Type B pancreatic cell (in vitro differentiated cells): ENCODE measurements at places on chromosomes 6 and 20. TPM values are rescaled to one million over a fixed set of nuclear protein-coding genes. Genes with fewer than 3 reads are reported as not detected.

- DNase-seq, result no peak
Measured at GRCh38 chr6:12886961-12887775, 170.6 kb downstream of the PHACTR1 start.

DNA sequence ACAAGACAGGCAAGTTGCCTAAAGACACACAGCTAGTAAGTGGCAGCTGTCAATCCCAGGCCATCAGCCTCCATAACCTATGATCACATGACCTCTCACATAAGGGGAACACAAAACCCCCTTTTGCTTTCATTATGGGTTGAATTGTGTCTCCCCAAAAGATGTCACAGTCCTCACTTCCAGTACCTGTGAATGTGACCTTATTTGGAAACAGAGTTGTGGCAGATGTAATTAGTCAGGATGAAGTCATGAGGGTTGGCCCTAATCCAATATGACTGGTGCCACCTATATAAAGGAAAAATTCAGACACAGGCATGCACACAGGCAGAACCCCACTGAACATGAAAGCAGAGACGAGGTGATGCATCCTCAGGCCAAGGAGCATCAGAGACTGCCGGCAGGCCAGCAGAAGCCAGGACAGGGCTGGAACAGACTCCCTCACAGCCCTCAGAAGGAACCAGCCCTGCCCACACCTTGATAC lies 33.6 kb downstream of the GFOD1 start:
- no peak for DNase-seq

- no peak for DNase-seq
Measured at GRCh38 chr6:73964241-73964854, 268.3 kb downstream of the CD109 start.

DNA sequence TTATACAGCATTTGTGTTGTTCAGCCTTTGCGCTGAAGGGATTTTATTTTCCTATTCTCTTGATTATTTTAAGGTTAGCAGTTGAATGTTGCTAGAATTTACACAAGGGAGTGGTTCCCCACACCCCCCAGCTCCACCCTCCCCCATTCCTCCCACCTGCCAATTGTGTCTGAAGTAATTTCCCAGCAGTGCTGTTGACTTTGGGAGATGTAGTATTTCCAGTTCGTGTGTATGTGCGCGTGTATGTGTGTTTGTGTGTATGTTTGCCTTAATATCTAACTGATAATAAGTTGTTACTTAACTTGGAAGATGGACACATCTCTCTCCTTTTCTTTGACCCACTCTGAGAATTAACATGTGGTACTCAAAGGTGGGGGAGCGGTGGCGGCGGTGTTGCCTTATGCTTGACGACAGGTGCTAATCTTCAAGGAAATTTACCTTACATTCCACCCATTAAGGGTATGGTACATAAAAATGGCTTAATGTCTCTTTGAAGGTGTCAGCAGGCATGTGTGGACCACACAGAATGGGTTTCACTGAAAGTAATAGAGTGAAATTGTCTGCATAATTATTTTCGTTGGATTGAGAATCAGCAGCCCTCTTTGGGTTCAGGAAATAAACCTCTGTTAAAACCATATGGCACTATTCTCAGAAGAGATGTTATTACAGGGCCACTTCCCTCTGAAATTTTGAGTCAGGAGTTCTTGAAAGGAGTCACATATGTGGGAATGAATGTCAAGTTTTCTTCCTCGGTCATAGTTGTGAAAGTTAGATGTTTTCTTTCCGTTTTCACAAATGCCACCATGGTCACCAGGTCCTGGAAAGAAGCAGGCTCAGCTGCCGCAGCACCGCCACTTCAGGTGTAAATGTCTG lies 95.6 kb upstream of the SUPT3H start:
- no peak for DNase-seq

DNA sequence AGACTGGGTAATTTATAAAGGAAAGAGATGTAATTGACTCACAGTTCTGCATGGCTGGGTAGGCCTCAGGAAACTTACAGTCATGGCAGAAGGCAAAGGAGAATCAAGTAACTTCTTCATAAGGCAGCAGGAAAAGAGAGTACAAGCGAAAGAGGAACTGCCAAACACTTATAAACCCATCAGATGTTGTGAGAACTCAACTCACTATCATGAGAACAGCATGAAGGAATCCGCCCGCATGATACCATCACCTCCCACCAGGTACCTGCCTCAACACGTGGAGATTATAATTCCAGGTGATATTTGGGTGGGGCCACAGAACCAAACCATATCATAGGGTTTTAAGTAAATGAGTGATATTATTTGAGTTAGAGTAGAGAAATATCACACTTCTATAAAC lies 189.3 kb downstream of the TSHZ2 start:
- no peak for DNase-seq

DNA sequence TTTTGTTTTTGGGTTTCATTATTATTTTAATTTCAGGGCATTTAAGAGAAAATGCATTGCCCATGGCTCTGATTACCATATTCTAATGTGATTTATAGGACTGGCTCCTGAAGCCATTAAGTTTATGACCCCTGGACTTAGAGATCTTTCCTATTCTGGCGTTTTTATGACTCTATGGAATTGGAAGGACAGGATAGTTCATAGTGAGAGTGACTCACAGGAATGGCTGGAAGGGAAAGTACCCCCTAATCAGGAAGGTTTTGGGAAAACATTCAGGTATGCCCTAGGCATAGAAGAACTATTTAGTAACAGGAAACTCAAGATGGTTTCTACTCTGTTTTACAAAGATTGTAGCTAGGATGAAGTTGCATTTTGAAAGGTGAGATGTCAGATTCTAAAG lies 108.6 kb upstream of the SLC2A12 start:
- no peak for DNase-seq

DNA sequence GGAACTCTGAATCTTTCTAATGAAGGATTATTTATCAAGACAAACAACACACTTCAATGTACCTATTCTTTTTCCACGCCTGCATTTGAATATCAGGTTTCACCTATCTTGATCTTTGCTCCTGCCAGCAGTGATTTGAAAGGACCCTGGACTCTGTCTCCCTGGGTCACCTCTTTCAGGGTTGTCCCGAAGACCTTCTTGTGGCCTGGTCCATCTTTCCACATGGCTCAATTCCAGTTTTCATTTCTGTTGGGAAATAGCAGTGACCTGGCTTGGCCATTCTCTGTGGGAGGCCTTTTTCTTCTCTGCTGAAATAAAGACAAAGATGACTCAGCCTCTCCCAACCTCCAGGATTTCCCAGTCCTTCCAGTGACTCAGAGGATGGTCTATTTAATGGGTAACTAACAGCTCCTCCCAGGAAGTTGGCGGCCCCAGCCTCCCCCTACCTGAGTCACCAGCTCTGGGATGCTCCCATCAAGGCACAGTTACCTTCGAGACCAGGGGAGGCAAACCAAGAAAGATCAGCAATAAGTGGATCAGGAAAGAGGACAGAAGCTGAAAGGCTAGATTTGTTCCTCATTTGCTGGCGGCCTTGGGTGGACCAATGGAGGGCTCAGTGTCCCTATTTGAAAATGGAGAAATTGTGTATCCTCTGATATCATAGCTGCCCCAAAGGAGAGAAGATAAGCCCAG lies 120.2 kb upstream of the RNF24 start:
- DNase-seq, result no peak

- DNase-seq, result no peak
Measured at GRCh38 chr6:122136386-122136785, 263.1 kb upstream of the HSF2 start.

GRCh38 chr20:19465536-19465935 lies 253.1 kb downstream of the SLC24A3 start:
- peak; percentile 34 for DNase-seq

GRCh38 chr20:38602185-38602581 lies 574 bp downstream of the ARHGAP40 start:
- DNase-seq, result no peak

GRCh38 chr6:37783025-37783855 lies 36.3 kb upstream of the ZFAND3 start:
- DNase-seq, result no peak

Gene RSPO3
- 5.4 and 32.3 TPM in 2 replicates for total RNA-seq

Gene TAGAP
- total RNA-seq, result 0.22 and 0.43 TPM in 2 replicates

Gene FLRT3
- total RNA-seq, result 59.3 and 75.7 TPM in 2 replicates

Gene MEP1A
- total RNA-seq, result 3.6 and 22.4 TPM in 2 replicates
